RWPE2 (cell line): ENCODE measurements at places on chromosomes 6 and 20.

DNA sequence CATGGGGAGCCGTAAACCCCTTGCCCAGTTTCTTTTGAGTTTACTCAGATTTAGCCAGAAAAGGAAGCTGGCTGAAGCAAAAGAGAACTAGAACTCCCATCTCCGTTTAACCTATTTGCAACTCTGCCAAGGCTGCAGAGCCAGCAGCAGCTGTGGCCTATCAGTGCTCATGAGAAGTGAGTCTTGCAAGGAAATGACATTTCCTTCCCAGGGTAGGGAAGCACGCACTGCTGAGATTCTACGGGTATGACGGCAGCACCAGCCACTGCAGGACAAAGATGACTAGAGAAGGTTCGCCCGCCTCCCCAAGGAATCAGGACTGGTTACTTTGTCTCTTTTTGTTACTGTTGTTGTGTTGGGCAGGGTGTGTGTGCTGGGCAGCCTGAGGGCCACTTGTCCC is 47.6 kb downstream of the PPP1R3G start:
- DNase-seq = no peak

GRCh38 chr20:49785149-49785851 is 27.3 kb upstream of the SLC9A8 start:
- DNase-seq = no peak

DNA sequence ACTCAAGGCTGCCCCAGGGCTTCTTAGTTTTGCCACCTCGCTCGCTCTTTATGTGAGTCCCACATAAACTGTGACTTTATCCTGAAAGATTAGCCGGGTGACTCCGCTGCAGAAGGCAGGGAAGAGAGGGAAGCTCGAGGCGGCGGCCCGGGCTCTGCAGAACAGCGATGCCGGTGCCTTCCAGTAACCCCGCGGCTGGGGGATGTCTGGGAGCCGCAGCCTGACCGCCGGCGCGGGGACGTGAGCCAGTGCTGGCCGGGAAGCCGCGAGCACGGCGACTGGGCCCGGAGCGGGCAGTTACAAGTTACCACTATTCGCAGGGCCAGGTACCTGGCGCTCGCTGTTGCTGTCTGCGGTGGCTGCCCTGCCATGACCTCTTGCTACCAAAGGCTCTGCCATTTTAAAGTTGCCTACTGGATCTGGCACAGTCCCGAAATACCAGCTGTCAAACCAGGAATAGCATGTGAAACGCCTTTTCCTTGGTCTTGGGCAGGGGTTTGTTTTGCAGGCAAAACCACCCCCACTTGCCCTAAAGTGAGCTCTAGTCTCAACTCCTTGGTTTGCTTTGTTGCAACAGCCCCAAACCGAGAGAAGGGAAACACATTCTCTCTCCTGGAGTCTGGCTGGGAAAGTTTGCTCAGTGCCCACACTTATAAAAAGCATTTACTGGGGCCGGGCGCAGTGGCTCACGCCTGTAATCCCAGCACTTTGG is 124.0 kb upstream of the SLC2A12 start:
- DNase-seq = no peak

GRCh38 chr6:135114355-135115145 is 59.9 kb upstream of the HBS1L start:
- DNase-seq = no peak

DNA sequence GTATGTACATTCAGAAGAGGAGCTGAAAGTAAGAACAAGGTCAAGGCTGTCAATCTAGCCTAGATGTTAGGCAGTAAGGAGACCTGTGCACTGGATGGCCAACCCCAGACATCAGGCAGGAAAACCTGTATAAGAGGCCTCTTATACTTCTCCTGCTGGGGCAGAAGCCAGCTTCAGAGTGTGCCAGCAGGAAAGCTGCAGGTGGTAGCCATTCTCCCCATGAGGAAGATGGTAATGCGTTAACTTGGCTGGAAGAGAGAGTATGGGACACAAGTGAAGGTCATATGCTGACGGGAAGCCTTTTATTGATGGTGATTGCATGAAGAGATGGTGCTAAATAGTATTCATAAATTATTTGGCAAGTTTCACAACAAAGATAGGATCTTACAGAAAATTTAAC is 20.6 kb downstream of the NHLRC1 start:
- no peak for DNase-seq

- DNase-seq = no peak
These were observed 4.1 kb upstream of the BNIP5 start for GRCh38 chr6:36340618-36341454.

DNA sequence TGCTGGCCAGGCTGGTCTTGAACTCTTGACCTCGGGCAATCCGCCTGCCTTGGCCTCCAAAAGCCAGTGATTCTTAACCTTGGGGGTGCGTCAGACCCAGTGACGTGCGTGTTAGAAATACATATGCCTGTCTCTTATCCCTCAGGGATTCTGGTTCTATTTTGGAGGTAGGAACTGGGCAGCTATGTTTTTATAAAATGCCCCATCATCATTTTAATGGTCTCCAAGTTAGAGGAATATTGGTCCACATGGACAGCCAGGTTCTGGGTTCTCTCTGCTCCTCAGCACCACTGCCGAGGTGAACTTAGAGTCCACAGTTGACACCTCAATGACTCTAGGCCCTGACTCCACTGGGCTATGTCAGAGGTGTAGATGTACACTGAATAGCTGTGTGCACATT is 352.7 kb downstream of the SMOC2 start:
- DNase-seq = no peak

DNA sequence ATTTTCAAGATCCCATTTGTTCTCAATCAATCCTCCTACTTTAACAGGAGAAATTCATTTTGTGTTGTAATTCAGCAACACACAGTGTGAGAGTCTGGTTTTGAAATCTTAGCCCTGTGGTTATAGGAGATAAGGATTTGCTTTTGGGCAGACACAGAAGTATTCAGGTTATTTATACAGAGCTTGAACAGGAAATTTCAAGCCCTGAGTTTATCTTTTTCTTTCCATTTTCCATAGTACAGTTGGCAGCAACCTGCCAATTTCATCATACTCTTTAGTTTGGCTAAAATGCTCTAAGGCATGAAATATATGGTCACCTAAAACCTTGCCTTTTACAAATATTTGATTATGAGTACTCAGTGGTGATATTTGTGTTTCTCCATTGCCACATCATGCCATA is 41.4 kb downstream of the PKIB start:
- DNase-seq = no peak

DNA sequence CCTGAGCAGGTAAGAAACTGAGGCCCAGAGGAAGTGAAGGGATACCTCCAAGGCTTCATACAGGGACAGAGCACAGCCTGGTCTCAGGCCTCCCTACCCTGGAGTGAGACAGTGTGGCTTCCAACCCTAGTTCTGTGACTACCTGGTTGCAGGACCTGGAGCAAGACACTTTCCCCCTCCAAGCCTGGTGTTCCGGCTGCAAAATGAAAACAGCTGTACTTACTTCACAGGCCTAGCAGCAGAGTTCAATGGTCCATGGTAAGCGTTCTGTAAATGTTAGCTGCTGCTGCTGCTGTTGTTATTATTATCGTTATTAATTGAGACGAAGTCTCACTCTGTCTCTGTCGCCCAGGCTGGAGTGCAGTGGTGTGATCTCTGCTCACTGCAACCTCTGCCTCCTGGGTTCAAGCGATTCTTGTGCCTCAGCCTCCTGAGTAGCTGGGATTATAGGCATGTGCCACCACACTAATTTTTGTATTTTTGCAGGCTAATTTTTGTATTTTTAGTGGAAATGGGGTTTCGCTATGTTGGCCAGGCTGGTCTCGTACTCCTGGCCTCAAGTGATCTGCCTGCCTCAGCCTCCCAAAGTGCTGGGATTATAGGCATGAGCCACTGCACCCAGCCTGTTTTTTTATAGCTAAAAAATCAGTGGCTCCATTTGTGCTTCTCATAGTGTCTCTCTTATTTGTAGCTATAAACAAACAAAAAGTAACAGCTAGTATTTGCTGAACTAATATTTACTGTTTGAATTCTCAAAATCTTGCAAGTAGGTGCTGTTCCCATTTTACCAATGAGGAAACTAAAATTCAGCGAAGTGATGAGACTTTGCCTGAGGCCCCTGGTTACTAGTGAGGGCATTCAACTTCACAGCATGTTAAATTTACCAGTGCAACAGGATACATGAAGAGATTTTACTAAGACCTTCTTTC is 41.9 kb downstream of the COX4I2 start:
- DNase-seq = no peak

GRCh38 chr20:61311656-61312387 is 59.8 kb downstream of the CDH4 start:
- no peak for DNase-seq

DNA sequence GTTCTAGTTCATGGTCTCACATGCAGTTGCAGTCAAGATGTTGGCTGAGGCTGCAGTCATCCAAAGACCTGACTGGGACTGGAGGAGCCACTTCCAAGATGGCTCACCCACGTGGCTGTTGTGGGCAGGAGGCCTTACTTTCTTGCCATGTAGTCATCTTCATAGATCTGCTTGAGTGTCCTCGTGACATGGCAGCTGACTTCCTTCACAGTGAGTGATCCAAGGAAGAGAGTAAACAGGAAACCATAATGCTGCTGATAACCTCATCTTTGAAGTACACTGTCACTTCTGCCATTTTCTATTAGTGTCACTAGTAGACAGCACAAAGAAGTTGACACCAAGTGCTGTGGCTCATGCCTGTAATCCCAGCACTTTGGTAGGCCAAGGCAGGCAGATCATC is 40.1 kb upstream of the AKIRIN2 start:
- DNase-seq = no peak

- DNase-seq = no peak
These were observed 31.2 kb downstream of the RREB1 start for GRCh38 chr6:7138921-7139358.

GRCh38 chr6:153312634-153313033 is 181.6 kb upstream of the RGS17 start:
- peak; percentile 52 for DNase-seq

- DNase-seq = no peak
These were observed 15.8 kb upstream of the PMEPA1 start for GRCh38 chr20:57725636-57726035.

DNA sequence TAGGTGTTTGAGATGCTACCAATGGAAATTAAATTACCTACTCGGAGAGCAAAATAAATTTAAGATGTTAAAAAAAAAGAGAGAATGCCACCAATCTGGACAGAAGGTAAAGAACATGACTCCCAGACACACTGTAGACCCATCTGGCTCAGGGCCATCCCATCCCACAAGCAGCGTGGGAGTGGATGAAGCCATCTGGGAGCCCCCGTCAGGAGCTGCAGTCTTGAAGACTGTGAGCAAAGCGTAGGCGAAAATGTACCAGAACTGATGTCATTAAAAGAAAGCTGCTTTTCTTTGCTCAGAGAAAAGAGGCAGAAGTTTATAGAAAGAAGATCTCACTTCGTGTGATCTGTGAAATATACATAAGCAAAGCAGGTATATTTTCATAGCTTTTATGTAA is 815.7 kb downstream of the QKI start:
- no peak for DNase-seq

DNA sequence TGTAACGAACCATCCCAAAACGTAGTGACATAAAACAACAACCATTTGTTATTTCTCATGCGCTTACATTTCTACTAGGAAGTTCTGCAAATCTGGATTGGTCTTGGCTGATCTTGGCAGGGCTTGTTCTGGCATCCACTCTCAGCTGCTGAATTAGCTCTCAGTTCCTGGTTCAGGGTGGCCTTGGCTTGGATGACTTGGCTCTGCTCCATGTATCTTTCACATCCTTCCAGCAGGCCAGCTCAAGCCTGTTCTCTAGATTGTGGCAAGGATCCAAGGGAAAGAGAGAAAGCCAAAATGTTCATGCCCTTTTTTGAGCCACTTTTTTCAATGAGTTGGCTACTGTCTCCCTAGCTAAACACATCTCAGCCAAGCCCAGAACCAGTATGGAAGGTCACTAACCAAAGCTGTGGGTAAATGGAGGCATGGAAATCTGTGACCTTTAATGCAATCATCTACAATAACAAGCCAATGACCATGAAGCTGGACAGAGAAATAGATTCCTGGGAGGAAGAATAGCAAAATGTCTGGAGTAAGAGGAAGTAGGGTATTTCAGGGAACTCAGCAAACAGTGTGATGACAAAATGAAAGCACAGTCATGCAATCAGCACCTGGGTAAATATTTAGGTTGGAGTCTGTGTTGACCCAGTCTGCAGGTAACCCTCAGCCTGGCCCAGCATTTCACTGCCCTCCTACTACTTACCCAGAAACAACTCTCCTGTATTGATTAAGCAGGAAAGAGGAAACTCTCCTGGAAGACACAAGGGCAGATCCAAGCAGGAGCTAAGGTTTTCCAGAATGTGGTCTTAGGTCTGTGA is 32.7 kb upstream of the SNAP25 start:
- DNase-seq = no peak

DNA sequence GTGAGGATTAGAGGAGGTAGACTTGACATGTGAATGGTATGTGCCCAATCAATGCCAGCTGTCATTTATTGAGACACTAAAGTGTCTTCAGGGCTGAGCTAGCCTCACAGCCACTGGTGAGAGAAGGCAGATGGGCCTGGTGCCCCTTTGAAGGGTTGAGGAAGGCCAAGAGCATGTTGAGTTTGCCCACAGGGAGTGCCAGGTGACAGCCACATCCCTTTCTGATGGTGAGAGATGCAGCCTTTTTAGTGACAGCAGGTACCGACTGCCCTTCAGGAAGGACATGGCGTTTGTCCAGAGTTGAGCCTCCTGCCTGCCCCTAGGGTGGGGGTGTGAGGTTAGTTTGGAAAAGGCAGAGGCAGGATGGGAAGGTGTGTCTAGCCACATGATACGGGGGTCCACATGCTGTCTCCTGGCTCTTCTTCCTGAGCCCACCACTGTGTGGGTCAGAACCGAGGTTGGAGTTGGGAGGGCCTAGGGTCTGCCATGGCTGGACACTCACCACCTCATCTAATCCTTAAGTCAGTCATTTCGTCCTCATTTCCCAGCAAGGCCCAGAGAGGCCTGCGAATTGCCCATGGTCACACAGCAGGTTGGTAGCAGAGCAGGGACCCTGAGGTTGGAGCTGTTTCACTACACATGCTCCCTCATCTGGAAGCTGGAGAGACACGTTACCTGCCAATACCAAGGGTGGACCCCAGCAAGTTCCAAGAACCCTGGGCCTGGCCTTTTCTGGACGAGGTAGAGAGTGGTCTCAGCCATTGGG is 32.5 kb downstream of the SPDEF start:
- DNase-seq = peak; percentile 25

DNA sequence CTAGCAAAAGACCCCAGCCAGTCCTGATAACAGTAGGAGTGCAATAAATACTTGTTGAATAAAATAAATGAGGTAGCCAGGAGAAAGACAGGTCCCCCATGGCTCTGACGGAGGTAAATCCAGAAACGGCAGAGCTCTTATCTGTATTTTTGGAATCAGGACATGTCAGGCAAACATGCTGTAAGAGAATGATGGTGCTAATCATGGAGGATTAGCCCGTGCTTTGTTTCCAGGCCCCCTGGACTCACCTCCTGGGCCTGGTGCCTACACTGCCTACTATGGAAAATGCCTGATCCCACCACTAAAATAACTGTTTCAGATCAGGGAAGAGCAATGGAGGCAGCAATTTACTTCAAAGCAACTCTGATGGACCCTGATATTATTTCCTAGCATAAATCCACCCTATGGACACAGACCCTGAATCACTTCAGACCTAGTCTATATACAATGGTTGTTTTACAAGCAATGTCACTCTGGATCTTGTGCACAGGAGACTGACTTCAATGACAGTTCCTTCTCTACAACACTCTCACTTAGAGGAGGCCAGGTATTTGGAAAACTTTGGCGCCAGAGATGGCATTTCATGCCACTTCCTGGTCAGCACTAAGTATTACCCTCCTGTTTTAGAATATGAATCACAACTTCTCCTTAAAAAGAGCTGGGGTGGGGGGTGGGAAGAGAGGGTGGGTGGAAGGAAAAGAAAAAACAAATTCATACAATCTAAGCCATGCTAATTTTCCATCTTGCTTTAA is 6.4 kb downstream of the MRPL14 start:
- no peak for DNase-seq
